Activated CD4-positive, alpha-beta T cell treated with anti-CD3 and anti-CD28 coated beads, Interleukin-10, Interleukin-2, amounts not matched to agents 100 ng/mL and 50 ng/mL, durations not matched to agents 16 hours and 8 hours (primary cell): ENCODE measurements at places on chromosomes 16 and 17.

GRCh38 chr16:64656471-64656870 is 465.4 kb downstream of the CDH11 start:
- no peak for DNase-seq

DNA sequence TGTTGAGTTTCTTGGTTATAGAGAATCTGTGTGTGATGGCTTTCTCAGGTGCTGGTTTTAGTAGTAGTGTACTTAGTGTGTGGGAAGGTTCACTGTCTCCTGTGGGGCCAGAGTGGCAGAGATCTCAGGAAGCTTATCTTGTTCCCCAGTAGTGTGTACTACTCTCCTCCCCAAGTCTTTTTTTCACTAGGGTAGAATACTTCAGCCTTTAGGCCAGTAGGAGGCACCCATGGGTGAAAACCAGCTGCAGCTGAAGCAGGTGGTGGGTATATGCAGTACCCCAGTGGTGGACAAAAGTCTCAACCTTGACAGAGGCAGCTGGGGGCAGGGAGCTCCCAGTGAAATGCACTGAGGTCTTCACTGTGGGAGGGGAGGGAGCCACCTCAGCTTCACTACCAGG is 109.9 kb downstream of the PHKB start:
- no peak for DNase-seq

GRCh38 chr17:29855686-29856085 is 74.3 kb downstream of the SSH2 start:
- DNase-seq, result no peak

- no peak for DNase-seq
Observed at GRCh38 chr16:74743668-74744299, 30.8 kb downstream of the FA2H start.

GRCh38 chr16:27230562-27231001 is 27.3 kb downstream of the KDM8 start:
- DNase-seq, result peak; percentile 76

GRCh38 chr17:82025401-82026107 is 2.4 kb downstream of the LRRC45 start:
- DNase-seq, result no peak

- DNase-seq, result no peak
Observed at GRCh38 chr17:20235747-20236146, 226.6 kb downstream of the SPECC1 start.

- DNase-seq, result no peak
Observed at GRCh38 chr17:79681101-79681621, 49.6 kb upstream of the ENPP7 start.

GRCh38 chr17:43015579-43015978 is 6.6 kb downstream of the VAT1 start:
- DNase-seq, result no peak

DNA sequence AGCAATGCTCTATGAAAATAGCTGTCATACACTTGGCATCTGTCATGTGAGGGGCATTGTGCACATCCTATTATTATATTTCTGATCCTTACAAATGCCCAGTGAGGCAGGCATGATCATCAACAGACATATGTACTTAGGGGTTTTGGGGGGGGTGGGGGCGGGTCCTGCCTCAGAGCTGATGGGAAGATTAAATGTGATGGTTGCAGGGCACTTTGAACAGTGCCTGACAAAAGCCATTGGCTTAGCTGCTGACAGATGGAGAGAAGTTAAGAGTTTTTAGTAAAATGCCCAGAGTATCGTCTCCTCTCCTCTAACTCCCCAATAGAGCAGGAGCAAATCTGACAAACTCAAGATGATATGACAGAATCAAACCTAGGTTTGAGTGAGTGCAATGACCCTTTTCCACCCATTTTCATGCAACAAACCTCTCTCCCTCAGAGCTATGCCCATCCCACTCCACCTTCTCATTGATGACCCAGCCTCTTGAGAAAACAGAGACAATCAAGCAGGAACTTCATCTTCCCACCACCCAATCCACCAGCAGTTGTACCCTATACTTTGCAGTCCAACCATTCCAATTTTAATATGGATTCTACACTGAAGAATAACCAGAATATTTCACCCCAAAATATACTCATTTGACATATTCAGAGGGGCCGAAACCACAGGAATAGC is 4.8 kb downstream of the KLHL11 start:
- DNase-seq, result no peak

- no peak for DNase-seq
Observed at GRCh38 chr17:15048933-15049794, 216.0 kb downstream of the PMP22 start.

DNA sequence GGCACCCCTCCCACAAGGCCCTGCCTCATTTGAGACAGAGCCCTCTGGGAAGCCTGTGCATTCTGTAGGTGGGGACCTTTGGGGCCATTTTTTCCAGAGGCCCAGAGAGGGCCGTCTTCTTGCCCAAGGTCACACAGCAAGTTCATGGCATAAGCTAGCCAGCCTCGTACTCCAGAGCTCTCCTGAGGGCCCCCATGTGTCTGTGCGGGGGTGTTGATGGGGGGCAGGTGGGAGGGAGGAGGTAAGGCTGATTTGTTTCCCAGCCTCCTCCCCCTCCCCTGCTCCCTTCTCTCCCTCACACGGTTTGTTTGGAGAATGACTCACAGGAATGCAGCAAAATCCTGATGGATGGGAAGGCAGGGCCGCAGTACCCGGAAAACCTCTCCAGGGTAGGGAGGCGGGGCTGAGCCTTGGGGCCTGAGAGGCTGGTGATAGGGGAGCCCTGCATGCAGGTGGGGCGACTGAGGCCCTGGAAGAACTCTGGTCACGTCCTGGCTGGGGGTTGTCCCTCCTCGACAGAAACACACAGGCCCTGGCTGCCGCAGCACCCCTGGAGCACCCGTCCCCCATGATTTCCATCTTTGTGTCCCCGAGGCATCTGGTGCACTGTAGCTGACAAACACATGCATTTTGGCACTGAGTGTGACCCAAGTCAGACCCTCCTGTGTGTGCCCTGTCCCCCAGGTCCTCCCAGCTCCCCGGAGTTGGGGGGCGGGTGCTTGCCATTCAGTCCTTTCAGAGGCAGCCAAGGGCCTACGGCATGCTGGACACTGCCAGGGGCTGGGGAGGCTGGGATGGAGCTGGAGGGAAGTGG is 29.7 kb downstream of the RAI1 start:
- no peak for DNase-seq

GRCh38 chr16:88700636-88701482 is 5.3 kb downstream of the RNF166 start:
- peak; percentile 98 for DNase-seq
